ENCODE measurements at places on chromosomes 6 and 20.

DNA sequence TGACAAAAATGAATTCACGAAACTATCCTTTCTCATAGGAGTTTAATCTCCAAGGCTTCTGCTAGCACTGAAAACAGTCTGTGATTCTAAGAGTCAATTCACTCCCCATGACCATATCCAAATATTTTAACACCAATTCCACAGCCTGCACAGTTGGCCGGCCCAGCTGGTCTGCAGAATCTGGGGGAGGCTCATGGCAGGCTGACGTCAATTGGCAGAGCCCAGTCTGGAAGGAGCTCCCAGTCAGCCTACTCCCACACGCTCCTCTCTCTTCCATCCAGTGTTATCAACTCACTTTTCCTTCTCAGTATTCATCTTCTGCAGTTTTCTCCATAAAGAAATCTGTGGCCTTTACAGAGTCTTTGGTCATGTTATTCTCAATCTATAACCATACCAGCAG lies 111.0 kb downstream of the TBXT start:
- DNase-seq, result no peak

DNA sequence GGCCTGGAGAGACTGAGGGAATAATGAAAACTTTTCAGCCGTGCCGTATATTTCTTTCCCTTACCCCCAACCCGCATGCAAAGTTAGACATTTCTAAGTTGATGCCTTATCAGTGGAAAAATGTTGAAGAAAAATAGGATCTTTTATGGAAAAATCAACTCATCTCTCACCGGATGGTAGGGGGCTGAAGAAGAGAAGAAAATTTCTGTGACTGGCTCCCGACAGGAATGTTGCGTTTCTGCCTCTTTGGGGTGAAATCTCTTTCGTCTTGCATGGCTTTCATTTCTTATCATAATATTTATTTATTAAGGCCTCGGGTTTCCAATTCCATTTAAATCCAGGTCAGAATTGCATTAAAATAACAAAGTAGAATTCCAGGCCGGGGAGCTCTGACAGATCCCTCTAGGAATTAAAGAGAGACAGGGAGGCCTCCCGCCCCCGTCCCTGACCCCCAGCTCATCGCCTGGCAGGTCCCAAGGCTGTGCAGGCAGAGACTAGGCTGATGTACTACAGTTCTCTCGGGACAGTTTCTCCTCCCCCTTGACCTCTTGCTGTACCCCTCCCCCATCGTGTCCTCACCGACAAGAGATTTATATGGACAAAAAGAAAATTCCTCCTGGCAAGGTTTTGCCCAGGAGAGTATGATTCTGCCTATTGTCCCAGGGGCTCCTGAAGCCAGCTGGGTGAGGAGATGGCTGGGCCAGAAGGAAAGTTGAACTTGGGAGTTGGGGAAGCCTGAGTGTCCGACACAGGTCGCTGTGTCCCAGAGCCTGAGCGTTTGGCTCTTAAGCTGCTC lies 1.3 kb downstream of the SCUBE3 start:
- no peak for DNase-seq

GRCh38 chr6:48101290-48101689 lies 9.7 kb downstream of the PTCHD4 start:
- DNase-seq, result no peak

DNA sequence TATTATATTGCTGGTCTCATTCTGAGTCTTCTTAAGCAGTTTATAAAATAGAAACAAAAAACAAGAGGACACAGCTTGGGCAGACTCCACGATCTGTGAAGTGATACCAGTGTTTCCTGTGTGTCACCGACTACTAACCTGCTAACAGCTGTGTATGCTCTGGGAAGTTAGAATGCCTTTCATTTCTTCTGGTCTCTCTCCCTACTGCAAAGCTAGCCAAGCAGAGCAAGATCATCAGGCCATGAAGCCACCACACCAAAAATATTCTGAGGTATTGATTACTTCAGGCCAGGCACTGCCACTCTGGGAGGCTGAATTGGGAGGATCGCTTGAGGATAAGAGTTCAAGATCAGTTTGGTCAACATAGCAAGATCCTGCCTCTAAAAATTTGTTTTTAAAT lies 46.9 kb upstream of the SMIM29 start:
- DNase-seq, result no peak

- DNase-seq, result no peak
Observed at GRCh38 chr6:39508515-39508914, 186.0 kb upstream of the KCNK16 start.

DNA sequence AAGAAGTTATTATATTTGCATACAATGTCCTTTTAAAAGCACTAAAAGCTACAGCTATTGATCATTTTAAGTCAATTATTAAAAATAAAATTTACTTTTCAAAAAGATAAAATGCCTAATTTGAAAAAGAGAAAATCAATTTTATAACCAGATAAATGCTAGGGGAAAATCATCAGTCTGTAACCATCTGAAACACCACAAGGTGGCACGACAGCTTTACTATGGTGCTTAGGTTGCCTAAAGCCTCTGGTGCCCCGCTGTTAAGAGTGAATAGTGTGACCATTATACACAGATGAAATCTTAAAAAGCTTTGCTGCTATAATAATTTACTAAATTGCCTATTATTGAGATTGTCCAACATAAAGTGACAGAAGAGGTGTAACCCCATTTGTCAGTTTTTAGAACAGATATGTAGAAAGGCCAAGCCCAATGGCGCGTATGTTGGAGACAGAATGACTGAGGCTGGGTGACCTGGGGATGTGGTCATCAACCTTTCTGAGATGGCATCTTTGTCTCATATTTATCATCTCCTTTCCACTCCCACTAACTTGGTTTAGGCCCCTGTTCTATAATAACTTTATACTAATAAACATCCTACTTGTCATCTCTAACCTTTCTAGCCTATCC lies 100.8 kb downstream of the MOXD1 start:
- no peak for DNase-seq

- DNase-seq, result no peak
Observed at GRCh38 chr20:8039042-8039441, 19.5 kb upstream of the TMX4 start.

GRCh38 chr6:47852727-47853126 lies 70.9 kb downstream of the OPN5 start:
- DNase-seq, result no peak

DNA sequence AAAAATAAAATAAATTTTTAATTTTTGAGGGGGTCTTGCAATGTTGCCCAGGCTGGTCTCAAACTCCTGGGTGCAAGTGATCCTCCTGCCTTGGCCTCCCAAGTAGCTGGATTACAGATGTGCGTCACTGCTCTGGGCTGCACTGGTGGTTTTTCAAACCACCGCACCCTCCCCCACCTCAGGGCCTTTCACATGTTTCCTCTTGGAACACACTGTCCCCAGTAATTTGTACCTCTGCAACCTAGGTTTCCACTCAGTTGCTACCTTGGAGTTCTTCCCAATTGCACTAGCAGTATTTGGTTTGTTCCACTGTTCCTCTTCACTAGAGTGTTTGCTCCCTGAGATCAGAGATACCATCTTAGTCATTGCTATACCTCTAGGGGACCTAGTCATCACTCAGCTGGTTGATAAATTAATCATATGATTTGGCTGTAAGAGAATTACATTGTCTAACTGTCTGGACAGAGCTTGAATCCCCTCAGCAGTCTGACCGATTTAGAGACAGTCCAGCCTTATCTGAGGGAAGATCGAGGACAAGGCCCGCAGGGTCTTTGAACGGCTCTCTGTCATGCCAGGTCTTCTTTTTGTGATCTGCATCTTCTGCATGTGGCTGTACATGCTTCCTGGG lies 32.0 kb downstream of the CEP43 start:
- DNase-seq, result no peak

DNA sequence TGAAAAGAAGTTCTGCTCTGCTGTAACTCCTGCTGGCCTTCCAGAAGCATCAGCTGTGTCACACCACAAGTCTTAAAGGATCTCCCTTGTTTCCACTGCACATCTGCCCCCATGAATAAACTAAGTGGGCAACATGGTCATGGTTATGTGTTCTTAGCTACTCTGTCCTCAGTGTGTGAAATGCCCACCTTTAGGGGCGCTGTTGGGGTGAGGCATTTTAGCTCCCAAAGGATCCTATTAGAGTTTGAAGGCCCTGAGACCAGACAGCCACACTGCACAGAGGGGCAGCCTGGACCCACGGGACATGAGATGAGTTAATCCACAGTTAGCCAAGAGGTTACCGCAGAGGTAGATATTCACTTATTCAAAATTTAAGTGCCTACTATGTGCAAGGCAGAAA lies 294.3 kb upstream of the QKI start:
- DNase-seq, result no peak

DNA sequence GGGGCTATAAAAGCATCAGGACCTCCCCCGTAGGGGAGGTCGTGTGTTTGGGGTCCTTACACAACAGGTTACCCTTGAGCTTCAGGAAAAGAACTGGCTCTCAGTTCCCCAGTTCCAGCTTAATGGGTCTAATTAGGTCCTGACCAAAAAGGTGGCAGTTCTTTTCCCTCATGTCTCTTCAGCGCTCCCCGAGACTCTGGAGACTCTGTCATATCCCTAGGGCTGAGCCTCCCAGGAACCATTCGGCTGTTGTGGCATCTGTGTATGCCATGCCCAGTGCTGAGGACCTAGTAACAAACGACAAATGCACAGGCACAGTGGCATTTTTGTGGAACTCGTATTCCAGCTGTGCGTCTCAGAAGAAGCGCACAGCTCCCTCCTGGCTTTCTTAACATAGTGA lies 14.6 kb downstream of the PRDM1 start:
- DNase-seq, result no peak

DNA sequence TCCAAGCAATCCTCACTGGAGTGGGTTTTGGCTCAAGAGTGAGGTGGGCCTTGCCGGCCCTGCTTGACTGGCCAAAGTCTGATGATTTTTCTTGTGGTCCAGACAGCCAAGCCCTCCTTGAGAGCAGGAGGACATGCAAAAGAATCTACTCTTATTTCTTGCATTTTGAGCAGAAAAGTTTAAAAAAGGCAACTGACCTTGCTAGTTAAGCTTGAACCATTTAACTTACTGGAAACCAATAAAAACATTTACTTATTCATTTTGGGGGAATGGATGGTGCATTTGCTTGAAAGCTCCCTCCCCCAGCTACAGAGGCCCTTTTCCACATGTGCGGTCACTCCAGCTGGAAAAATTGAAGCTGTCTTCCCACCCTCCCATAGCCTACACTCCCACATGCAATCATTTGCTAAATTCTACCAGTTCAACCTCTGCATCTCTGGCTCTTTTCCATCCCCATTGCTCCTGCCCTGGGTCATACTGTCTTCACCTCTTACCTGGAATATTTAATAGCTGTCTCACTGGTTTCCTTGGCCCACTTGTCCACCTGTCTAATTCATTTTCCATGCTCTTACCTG lies 527.9 kb downstream of the DHX35 start:
- DNase-seq, result no peak

GRCh38 chr6:140046016-140046632 lies 671.7 kb upstream of the CITED2 start:
- no peak for DNase-seq

DNA sequence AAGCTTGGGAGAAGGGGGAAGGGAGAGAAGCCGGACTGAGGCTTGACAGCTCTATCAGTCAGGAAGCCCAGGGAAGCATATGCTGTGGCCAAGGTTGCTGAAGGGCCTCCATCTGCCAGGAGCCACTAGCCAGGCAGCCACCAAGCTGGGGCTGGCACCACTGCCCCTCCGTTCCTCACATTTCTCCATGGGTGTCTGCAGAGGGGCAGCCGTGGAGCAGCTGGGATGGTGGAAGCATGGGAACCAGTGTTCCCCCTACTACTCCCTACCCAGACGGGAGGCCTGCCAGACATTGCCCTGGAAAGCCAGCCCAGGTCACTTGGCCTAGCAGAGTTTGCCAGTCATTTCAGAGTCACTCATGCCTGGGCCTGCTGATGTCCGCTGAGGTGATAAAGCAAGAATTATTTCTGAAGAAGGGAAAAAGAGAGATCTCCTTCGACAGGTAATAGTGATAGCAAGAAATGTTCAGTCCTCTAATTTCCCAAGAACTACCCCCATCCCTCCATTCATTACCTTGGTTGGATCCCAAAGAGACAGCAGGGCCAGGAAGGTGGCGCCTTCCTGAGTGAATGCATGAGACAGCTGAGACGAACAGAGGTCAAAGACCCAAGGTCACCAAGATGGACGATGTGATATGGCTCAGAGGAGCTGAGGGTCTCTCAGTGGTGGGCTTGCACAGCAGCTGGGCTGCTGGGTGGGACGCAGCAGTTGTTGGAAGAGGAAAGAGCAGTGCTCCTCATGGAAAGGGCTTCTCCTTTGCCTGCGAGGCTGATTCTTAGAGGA lies 21.9 kb downstream of the SNPH start:
- DNase-seq, result no peak

DNA sequence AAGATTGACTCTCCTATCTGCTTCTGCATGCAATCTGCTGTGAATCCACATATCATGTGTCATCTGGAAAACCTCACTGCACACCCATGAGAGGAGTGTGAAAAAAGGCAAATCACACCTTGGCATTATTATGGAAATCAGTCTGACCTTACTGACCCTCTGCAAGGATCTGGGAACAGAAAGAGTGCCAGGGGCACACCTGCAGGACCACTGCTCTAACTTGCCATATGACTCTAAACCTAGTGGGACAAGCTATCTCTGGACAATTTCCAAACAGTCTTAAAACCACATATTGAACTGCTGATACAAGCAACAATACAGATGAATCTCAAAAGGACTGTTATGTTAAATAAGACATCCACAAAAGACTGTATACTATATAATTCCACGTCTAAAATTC lies 50.3 kb downstream of the ABHD12 start:
- DNase-seq, result no peak

DNA sequence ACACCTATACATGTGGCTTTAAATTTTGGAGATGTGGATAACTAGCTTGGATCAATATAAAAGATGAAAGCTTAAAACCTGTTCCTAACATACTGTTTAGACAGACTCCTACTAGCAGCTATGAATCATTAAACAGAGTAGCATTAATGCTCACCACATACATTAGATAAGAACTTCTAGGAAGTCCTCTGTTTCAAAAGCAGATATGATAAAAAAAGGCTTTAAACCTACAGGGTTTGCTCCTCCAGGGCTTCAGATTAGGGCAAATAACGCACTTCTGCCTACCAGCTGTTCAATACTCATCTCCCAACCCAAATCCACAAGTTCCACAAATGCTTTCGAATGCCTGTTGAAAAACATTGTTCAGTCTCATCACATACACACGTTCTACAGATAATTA lies 1.5 kb downstream of the REPS1 start:
- no peak for DNase-seq

- no peak for DNase-seq
Observed at GRCh38 chr6:90049295-90049694, 155.0 kb downstream of the GJA10 start.

DNA sequence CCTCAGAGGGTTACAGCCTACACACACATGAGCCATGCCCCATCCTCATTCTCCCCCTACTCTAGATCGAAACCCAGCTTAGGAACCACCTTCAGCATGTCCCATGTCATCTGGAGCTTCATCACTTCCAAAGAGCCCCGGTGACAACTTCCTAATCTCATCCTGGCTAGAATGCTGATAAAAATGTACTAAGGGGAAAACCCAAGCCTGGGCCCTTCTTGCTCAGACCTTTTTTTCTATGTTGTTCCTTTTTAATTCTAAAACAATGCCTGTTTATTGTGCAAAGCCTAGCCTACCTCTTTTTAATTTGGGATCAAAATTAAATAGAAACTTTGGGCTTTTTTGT lies 44.1 kb upstream of the NT5E start:
- DNase-seq, result no peak

Measured in stimulated activated CD8-positive, alpha-beta memory T cell treated with anti-CD3 and anti-CD28 coated beads, Interleukin-7, amount 100 ng/mL, for 1 hour (primary cell).